ENCODE measurements at places on chromosomes 16 and 17.

DNA sequence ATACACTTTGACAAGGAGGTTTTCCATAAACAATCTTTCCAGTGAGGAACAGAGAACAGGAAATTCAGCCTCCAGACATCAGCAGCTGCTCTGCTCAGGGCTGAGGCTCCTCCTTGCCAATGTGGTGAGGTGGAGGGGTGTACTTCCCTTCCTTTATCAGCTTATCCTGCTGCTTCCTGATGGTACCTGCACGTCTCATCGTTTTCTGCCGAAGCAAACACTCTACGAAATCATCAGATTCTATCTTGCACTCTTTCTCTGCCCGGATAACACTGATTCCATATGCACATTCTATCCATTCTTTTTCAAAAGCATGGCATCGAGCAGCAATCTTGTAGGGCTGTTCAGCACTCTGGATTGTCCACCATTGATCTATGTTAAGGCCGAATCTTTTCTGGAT is 15.4 kb upstream of the SEZ6 start:
- DNase-seq: no peak

DNA sequence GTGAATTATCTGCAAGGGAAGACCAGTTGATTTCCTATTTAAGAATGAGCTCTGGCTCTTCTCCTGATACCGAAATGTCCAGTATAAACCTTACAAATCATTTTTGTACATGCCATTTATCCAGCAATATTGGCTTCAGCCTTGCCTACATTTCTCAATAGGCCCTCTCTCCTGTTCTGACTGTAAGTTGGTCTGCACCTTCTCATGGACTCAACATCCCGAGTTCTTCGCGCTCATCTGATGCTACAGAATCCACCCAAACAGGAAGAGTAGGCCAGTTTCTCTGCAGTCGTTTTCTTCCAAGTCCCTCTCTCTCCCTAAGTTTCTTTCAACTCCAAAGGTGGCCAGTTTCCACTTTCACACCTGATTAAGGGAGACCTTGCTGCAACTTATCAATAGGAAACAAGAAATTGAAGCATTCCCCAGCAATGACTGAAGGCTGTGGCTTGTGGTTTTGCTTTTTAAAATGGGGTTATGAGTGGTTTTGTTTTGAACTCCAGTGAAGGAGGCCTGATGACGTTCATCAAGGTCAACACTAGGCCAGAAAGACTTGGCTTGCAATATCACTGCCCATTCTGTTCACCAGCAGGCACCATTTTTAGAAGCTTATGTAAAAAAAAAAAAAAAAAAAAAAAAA is 383.0 kb downstream of the MAF start:
- no peak for DNase-seq

GRCh38 chr16:57519796-57520360 is 16.5 kb downstream of the CCDC102A start:
- DNase-seq: peak; percentile 75

DNA sequence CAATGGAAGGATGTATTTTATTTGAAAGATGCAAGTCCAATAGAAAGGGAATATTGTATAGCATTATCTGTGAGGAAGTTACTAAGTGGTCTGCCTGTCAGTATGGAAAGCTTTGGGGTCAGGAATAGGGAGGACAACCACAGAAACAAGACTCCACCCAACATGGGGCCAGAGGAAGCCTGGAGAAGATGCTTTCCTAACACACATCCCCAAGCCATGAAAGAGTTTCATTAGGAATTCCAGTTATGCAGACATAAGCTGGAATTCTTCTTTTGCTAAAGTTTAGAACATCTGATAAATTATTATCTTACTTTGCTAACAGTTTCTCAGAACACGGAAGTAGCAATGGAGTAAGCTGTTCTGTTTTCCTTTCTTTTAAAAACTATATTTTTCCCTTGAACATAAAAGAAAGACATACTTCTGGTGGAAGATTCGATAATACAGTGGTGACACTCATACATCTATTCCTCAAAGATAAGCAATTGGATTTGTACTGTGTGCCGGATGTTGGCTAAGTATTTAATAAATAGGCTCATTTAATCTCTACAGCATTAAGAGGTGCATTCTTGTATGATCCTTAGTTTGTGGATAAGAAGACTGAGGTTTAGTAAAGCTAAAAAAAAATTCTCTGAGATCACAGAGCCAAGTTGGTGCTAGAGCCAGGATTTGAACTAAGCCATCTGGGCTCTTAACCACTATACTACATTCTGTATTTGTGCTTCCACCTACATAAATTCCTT is 51.0 kb upstream of the GAS7 start:
- DNase-seq: no peak

DNA sequence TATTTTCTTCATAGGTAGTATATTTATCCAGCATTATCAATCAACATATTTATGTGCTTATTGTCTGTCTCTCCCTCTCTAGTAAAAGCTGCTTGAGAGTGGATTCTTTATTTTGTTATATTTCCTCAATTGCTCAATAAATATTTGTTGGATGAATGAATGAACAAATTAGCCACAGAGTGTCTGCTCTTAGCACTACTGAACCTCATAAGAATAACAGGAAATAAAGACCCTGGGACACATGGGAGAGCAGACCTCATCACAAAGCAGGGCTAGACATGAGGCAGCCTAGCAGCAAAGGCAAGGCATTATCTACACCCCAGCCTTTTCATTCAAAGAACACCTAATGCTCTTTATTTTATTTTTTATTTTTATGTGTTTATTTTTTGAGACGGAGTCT is 34.9 kb upstream of the TANC2 start:
- DNase-seq: no peak

GRCh38 chr16:50470687-50471086 is 77.5 kb upstream of the NKD1 start:
- DNase-seq: no peak

DNA sequence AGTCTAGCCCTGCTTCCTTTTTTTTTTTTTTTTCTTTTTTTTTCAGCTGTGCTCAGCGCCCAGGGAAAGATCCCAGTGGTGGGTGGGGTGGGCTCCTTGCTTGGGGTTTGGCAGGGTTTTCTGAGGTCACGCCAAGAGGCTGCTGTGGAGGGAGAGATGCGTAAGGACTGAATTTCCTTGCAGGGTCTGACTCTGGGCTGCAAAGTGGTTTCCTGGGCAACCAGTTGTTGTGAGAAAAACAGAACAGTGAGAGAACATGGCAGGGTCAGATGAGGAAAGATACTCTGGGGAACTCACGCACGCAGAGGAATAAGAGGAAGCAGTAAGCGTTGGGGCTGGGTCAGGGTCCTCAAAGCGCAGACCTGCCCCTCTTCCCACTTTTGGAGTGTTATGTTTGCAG is 119.5 kb downstream of the IRF8 start:
- DNase-seq: peak; percentile 44

GRCh38 chr17:72121164-72122009 is 567 bp downstream of the SOX9 start:
- DNase-seq: peak; percentile 70

GRCh38 chr17:62892870-62893338 is 73.1 kb upstream of the TANC2 start:
- DNase-seq: peak; percentile 87

DNA sequence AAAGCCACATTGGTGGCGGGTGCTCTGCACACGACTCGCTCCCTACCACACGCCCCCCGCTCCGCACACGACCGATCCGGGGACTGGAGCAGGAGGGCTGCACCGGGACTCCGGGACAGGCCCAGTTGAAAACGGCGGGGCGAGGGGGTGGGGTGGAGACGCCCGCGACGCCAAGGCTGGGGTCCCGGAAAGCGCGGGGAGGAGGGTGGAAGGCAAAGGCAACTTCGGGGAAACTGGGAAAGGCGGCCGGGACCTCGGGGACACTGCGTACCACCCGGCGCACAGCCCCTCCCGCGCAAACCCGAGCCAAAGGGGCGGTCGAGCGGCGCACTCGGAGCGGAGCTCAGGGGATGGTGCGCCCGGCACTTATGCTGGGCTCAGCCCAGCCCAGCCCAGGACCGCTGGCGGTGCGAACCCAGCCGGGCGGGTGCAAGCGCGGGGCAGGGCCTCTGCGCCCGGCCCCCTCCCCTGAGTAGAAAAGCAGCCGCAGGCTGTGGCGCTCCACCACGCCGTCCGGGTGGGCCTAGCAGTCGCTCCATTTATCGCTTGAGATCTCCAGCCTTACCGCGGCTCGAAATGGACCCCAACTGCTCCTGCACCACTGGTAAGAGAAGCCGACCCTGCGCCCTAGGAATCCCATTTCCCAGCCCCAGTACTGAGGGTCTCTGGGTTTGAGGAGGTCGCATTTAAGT is at the start of gene MT1M:
Gene MT1M (plus strand): TSS at position 504 of the 692 bp plus-strand sequence. CDS start 73 bp downstream, at position 577.
- DNase-seq: no peak

- DNase-seq: peak; percentile 68
Measured at GRCh38 chr17:38912221-38912813, 13.1 kb upstream of the LASP1NB start.

GRCh38 chr16:75111514-75111940 is 5.1 kb downstream of the LDHD start:
- no peak for DNase-seq

DNA sequence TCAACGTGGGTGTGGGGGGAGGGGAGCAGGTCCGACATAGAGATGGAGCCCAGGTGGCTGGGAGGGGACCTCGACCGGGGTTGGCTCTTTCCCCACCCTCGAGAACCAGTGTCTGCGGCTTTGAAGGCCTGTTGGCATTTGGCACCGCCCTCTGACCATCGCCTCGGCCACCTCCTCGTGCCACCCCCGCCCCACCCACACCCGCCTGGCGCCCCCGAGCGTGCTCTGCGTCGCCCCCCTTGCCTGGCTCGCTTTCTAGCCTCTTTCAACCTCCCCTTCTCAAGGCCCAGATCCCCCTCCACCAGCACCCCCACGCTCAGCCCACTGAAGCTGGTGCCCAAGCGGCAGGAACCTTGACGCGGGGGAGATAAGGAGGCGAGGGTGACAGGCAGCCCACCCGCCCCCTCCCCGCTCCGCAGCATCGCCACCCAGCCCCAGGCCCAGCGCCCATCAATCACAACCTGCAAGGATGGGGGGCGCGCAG is 619 bp downstream of the CACNB1 start:
- no peak for DNase-seq

- DNase-seq: no peak
Measured at GRCh38 chr17:81026266-81027036, 8.5 kb upstream of the BAIAP2 start.

GRCh38 chr16:11403920-11404319 is 58.7 kb downstream of the RMI2 start:
- DNase-seq: no peak

GRCh38 chr16:61210076-61210475 is 826.2 kb downstream of the CDH8 start:
- DNase-seq: no peak
